ENCODE measurements at places on chromosomes 7 and 10. TPM values are rescaled to one million over a fixed set of nuclear protein-coding genes. Genes with fewer than 3 reads are reported as not detected.

DNA sequence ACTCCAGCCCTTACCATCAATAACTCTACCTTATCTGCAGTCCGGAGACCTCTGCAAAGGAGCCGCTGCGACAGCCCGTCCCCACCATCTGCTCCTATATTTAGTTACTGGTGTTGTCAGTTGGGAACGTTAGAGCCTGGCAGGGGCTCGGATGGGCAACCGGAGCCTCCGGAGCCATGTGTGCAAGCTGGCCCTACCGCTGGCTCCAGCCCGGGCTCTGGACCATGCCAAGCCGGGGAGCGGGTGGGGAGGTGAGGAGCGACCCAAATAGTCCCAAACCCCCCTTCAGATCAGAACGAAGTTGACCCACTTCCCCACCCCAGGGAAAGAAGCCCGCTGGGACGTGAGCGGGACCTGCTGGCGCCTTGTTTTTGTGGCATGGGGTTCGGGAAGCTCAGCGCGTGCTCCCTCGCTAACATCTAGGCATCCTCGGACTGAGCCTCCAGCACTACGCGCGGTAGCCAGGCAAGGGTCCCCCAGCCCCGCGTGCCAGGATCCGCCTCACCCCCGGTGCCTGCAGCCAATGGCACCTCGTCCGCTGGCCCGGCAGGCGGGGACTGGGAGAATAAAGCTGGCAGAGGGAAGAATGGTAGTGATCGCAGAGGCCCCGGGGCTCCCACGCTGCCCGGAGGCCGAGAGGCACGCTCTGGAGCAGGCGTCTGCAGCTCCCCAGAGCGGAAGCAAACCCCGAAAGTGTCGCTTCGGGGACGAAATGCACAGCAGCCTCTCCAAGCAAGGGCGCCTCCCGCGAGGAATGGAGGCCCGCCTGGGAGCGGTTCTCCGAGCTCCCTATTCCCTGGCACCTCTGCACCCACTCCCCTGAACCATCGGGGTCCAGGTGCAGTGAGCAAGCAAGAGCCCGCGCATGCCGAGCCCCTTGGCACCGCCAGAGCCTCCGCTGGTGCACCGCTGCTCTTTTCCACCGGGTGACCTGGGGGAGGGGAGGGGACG lies 679 bp downstream of the LRRC20 start:
- DNase-seq: no peak

- no peak for DNase-seq
These were observed 253.7 kb downstream of the PTEN start for GRCh38 chr10:88116971-88117626.

Gene CYP3A5
- polyA plus RNA-seq: 0.55 TPM

- no peak for DNase-seq
These were observed 36.6 kb upstream of the SORBS1 start for GRCh38 chr10:95597788-95598187.

- peak; percentile 54 for DNase-seq
These were observed 74.1 kb downstream of the NRBF2 start for GRCh38 chr10:63206997-63207811.

GRCh38 chr7:34487391-34488115 lies 170.5 kb upstream of the NPSR1 start:
- DNase-seq: no peak

DNA sequence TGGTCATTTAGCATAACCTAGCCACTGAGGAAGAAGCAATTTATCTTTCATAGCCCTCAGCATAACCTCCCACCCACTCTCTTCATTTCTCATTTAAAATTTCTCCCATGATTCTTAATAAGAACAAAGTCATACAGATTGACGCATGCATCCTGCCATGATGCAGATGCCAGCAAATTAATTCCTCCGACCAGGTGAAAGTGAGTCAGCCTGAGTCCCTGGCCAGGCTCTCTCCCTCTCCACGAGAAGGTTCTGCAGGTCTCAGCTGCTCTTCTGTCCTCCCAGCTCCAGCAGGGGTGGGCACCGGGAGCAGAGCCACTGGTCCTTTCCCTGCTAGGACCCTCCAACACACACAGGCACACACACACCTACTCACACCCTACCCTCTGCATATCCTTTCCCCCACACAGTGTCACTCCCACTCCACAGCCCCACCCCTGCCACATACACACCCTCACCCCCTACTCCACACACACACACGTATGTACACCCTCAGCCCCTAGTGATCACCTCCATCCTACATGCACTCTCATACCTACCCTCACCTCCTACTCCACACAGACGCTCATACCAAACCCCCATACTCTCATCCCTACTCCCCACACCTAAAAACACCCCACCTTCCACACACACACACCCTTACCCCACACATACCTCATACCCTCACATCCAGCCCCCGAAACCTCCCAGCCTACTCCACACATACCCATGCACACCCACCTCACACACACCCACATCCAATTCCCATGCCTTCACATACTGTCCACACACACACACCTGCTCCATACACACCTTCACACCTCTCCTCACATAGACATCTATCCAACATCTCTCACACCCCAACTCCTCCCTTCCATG lies 78.0 kb downstream of the FAM13C start:
- DNase-seq: no peak

Data from testis (tissue), 5 donors.